Kidney tubule cell (primary cell): ENCODE measurements at places on chromosomes 4 and X.

DNA sequence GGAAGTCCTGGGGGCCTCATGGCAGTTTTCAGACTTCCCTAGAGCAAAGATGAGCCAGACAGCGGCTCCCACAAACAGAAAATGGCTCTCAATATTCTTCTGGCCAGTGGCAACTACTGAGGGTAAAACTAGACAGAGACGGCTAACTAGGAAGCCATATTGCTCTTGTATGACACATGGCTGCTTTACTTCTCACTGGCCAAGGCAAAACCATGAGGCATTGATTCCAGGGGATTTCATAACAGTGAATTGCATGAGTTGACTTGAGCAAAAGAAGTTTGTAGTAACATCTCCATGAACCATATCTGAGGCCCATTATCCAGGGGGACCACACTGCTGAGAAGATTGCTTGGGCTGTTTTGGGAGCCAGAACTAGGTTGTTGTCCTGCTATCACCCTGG, 13.7 kb upstream of the TLR8 start:
- DNase-seq, result no peak

DNA sequence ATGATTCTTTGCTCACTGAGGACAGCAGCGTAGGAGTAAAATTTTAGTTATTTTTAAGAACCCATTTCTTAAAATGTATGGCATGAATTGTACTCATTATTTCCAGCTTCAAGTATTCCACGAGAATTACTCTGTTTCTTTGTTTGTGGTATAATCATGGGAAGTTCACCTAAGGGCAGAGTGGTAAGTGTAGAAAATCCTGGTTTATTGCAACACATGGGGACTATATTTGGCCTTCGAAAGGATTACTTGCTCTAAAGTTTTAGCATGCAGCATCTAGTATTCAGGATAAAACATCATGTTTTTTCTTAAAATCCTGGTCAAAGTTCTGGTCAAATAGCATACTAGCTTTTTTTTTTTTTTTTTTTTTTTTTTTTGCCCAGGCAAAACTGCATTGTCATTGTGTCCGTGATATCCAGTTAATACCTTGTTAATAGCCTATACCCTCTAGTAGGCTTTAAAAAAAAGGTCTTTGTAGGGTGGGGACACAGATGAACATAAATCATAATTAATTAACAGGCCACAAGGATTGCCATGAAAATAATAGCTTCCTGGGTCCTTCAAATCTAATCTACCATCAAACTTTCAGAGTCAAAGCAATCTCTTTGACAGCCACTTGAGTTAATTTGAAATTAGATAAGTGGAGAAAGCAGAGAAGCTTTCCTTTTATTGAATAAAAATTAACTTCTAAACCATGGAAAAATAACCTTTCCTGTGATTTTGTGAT, 44.6 kb upstream of the VEGFC start:
- DNase-seq, result no peak

DNA sequence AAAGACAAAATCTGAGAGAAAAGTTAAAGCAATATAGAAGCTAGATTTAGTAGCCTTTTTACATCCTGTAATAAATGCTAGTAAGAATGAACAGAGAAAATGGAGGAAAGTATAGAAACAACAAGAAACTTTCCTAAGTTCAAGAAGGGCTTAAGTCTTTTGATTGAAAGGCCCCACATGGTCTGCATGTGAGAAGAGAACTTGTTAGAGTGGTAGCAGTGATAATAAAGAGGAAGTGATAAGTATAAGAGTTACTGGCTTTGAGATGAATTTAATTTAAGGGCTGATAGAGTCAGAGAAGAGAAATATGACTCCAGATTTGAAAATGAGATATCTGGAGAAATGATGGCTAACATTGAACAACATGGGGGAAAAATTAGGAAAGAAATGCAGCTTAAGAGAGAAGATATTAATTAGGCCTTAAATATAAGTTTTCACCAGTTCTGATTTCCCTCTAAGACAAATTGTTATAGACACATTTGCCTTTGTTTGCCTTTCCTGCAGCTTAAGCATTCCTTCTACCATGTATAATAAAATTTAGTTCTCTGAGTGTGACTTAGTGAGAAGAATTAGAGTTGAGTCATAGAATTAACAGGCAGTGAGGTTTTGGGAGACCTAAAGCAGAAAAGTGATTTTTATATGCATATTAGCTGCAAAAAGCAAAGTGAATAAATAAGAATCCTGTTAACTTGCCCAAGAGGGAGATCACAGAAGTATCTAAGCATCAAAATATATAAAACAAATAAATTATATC, 18.4 kb downstream of the ZFX start:
- no peak for DNase-seq

- peak; percentile 54 for DNase-seq
Observed at GRCh38 chr4:53558065-53558801, 33.1 kb downstream of the LNX1 start.

GRCh38 chr4:182010876-182011275, 232.3 kb upstream of the TENM3 start:
- DNase-seq, result no peak

DNA sequence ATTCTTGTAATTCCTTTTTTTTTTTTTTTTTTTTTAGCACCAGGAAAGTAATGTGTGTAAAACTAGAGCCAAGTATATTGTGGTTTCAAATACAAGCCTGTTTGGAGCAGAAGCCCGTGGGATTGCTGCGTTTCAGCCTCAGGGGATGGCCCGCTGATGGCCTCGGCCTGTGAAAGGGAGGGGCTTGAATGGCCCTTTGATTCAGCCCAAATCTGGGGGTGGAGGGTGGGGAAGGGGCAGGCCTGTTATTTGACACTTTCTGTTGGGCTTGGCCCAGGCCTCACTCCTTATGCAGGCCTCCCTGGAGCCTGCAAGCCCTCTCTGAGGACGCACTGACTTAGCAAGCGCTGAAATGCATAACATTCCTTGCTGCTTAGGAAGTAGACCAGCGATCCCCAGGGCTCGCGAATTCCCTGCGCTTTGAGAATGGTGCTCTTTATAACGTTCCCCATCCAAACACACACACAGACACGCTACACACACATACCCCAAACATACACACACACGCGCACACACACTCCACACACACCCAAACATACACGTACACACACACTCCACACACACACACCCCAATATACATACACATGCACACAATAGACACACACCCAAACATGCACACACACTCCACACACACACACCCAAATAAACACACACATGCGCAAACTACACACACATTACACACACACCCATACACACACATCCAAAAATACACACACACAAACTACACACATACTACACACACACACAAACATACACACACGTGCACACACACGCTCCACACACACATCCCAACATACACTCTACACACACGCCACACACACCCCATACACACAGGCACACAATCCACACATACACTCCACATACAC, 29.6 kb downstream of the TLR10 start:
- peak; percentile 91 for DNase-seq

DNA sequence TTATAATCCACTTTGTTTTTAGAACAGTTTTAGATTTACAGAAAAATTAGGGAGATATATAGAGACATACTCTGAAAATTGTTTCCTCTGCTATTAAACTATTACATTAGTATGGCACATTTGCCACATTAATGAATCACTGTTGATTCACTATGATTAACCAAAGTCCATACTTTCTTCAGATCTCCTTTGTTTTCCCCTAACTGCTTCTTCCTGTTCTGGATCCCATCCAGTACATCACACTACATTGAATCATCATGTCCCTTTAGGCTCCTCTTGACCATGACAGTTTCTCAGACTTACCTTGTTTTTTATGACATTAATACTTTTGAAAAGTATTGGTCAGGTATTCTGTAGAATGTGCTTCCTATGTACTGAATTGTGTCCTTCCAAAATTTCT, 109.2 kb upstream of the EDNRA start:
- peak; percentile 91 for DNase-seq

GRCh38 chr4:186725469-186726425, 2.1 kb upstream of the FAT1 start:
- DNase-seq, result peak; percentile 87

DNA sequence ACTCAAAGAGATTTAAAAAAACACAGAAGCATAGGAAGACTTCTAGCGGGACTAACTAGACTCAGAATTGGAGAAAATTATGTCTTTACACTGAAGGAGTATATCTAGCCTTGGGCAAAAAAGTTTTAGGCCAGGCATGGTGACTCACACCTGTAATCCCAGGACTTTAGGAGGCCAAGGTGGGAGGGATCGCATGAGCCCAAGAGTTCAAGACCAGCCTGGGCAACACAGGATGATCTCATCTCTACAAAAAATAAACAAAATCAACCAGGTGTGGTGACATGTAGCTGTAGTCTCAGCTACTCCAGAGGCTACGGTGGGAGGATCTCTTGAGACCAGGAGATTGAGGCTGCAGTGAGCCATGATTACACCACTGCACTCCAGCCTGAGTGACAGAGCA, 99.5 kb downstream of the NEUROG2 start:
- DNase-seq, result peak; percentile 70

GRCh38 chr4:158121161-158121579, 51.7 kb downstream of the GASK1B start:
- DNase-seq, result peak; percentile 67

- no peak for DNase-seq
Observed at GRCh38 chr4:139779691-139780090, 114.1 kb downstream of the MGST2 start.

GRCh38 chrX:116961872-116962582, 499.3 kb upstream of the CT83 start:
- DNase-seq, result peak; percentile 6
